Stimulated activated CD4-positive, alpha-beta T cell treated with anti-CD3 and anti-CD28 coated beads, Interleukin-4, amount 100 ng/mL, for 1 hour (primary cell): ENCODE measurements at places on chromosomes 1 and 21.

DNA sequence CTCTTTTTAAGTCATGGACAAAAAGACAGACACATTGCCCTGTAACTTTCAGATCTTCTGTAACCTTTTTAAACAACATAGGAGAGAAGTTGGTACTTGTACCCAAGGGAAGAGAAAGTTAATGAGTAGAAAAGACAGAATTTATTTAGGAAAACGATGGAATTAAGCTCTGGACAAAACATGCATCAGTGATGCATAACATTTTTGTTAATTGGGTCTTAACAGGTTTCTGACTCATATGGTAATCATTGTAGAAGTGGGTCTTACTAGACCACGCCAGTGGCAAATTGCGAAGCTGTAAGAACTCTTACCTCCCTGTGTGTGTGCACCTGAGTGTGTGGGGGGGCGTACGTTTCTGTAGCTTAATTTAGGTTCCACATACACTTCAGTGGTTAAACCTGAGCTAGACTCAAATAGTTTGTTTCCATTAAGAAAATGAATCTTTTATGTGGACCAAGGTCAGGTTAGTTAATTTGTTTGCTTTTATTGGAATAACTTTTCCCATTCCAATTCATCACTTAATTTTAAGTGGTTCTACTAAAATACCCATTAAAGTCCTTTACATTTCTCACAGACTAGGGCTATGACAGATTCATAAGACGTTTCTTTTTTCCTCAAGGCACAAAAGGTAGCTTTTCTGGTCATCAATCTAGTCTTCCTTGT lies 48.1 kb downstream of the NFIA start:
- DNase-seq: no peak

DNA sequence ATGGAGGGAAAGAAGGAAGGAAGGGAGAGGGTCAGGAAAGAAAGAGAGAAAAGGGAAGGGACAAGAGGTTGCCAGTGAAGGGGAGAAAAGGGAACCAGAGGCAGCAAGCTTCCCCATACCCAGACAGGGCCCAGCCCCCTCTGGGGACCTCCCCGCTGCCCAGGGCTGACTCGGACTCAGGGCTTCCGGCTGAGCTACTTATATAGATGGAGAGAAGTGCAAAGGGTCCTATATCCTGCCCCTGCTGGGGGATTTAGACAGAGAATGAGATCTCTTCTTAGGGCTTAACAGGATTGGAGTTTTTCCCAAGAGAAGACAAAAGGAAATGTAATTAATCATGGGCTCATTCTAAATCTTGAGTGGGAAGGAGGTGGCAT lies at the start of gene ETV3L:
Gene ETV3L, minus strand, starts transcription at position 176 of the 377 bp plus-strand sequence. CDS start 285 bp downstream, outside the sequence.
- no peak for DNase-seq

DNA sequence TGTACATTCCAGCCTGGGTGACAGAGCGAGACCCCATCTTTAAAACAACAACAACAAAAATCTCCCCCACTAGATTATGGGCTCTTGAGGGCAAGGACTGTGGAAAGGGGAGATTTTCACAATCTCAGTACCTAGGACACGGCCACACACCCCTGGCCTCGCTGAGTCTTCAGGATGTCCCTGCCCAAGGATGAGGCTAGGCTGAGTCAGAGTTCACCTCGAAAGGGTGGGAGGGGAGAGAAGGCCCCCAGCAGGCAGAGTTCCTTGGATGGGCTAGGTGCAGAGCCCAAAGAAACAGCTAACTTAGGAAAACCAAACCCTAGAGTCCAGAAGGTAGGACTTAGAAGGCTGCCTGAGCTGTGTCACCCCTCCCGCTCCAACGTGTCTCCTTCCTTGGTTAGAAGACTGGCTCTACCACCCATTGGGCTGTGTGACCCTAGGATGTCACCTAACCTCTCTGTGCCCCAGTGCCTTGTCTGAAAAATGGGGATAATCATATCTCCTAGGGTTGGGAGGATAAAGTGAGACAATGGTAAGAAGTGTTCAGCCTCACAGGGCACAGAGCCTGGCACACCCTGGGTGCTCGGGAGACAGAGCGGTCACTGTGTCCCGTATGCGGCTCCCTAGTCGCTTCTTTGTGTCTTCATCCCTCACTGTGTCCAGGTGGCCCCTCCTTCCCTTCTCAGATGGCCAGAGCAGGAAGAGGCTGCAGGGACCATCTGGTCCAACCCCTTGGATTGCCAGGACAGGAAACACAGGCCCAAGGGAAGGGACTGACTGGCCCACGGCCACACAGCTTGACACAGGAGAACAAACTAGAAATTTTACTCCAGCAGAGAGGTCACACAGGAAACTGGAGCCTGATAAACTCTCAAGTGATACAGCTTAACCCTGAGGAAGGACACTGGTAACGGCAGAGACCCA lies 11.2 kb downstream of the TRIM62 start:
- DNase-seq: no peak

DNA sequence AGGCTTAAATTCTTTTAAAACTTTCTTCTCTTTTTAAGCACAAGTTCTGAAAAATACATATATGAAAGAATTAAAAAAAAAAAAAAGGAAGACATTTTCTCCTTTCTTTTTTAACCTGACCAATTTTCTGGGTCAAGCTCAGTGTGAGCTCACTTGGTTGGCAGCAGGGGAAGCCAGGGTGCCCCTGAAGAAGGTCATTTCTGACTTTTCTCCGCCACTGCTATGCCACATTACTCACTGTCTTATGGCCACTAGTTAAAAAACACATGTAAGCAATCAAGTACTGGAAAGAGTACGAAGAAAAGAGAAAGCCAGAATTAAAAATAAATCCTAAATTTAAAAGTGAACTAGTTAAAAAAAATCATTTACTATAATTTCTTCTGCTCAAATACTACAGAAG lies 275.0 kb downstream of the NEGR1 start:
- DNase-seq: no peak

- DNase-seq: no peak
Observed at GRCh38 chr21:19076031-19076430, 672.4 kb upstream of the TMPRSS15 start.

DNA sequence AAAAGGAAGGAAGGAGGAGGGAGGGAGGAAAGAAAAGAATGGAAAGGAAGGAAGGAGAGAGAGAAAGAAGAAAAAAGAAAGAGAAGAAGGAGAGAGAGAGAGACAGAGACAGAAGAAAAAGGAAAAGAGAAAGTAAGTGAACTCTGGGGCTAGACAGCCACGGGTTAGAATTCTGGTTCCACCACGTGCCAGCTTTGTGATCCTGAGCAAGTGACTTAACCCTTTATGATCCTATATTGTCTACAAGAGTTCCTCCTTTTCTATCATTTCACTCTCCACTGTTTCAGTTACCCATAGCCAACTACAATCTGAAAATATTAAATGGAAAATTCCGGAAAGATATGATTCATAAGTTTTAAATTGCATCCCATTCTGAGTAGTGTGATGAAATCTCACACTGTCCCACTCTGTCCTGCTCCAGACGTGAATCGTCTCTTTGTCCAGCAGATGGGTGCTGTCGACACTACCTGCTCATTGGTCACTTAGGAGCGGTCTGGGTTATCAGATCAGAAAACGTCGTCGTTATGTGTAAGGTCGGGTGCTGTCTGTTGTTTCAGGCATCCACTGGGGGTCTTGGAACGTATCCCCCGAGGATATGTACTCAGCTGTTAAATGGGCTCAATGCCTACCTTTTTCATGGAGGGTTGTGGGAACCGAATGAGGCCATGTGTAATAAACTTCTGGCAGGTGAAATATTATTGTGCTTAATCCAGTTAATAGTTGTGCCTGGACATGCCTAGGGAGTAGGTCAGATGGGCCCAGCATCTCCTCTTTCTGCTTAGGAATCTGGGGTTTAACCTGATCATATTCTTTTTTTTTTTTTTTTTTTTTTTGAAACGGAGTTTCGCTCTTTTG lies 19.1 kb downstream of the TMEM51 start:
- no peak for DNase-seq

DNA sequence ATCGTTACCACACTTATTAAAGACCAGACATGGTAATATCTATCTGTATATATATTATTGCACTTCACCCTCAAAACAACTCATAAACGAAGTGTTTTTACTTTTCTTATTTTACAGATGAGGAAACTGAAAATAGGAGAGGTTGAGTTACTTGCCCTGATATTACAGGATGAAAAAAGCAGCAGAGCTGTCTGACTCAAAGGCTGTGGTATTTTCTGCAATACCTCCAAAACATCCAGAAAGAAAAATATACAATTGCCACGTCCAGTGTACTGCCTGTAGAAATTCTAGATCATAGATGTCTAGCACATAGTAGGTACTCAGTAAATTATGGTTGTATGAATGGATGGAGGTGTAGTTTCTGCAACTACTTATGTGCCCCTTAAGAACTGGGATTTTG lies 5.2 kb upstream of the TARBP1 start:
- DNase-seq: no peak
